ENCODE measurements at places on chromosomes 7 and 10.

DNA sequence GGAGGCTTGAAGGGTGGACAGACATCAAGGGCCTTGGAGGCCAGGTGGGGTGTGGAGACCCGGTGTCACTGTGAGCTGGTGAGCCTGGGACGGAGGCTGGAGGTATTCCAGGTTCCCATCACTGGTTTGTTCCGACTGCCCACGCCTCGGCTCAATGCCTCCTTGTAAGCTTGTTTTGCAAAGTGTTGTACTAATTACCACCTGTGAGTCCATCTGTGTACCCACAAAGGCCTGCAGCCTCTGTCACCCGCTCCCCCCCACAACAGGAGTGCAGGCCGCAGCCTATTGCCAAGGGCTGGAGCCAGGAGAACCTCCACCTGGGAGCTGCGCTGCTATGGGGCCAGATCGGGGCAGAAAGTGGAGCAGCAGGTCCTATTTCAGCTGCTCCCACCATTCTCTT is 521.8 kb upstream of the DPP6 start:
- DNase-seq = no peak

DNA sequence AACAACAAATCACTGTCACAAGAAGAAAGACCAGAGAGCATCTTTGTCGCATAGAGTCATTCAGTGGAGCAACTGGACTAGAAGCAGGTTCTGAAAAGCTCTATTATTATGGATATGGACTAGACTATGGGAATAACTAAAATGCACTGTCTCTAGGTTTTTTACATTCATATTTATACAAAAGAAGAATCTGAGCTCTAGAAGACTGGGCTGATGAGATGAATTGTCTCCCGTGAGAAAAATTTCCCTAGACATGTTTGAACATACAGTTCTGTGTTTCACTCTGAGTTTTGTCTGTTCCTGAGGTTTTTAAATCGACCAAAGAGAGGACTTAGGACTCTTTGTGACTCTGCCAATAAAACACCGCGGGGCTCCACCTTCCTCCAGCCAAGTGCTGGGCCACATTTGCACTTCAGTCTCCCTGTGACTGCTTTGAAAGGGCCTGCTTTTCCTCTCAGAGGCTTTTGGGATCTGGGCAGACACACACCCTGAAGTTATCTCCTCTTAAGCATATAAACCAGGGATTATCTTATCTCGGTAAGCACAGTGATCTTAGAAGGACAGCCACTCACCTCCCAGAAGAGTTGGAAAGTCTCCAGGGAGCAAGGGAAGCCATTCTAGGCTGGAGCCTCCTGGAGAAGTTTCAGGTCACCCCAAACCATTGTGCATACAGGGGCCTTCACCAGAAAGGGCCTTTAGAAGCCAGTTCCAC is 101.0 kb upstream of the JCAD start:
- no peak for DNase-seq

- no peak for DNase-seq
Observed at GRCh38 chr7:158651968-158652565, 52.5 kb downstream of the NCAPG2 start.

DNA sequence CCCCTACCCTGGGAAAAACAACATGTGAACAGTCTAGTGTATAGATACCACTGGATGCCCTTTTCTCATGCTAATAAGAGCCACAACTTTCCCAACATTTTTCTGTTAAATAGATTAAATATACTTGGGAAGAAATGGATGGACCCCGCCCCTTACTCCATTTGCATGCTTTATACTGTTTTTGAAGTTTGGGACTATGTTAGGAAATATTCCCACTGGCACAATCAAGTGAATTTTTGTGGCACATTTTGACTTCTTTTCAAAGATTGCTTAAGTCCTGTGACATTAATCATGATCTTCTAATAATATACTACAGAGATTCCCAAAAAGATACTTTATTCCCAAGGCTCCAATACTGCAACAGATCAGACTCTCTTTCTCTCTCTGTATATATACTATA is 216.6 kb downstream of the TWIST1 start:
- no peak for DNase-seq

DNA sequence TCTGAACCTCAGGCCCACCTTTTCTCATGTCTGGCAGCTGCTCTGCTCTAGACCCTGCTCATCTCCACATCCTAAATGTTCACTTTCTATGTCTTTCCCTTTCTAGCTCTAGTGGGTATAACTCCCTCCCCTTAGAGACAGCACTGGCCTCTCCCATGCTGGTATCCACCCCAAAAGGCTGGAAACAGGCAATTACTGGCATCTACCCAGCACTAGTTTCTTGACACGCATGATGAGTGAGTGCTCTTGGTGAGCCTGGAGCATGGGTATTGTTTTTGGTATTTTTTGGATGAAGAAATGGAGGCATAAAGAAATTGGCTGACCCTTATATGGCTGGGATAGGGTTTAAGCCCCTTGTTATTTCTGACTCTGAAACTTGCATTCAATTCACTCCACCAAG is 156.0 kb downstream of the EGFR start:
- DNase-seq = no peak

DNA sequence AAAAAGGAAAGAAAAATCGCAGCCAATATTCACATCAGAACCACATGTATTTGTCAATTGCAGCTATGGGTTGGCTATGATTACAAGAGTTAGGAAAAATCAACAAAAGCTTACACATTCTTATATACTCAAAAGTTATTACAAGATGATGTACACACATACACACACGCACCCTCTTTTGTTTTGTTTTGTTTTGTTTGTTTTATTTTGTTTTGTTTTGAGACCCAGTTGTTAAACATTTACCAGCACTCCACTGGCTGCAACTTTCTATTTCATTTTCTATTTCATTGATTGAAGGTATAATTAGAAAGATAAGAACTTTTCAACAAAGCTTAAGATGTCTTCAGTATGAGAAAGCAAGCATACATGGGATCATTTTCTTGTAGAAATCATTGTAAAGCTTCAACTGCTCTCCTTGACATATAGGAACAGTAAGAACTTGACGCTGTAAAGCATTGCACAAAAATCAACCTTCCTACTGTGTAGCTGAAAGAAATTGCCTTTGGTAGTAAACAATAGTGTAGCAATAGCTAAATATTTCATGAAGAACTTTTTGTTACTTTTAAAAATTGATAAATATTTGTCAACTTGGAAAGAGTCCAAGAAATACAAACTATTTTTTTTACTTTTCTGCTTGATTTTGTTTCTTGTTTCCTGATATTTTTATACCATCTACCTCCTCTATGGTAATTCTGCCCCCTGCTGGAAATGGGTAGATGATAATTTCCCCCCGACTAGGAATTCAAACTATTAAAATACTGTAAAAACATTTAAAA is 205.9 kb downstream of the MBL2 start:
- DNase-seq = no peak

DNA sequence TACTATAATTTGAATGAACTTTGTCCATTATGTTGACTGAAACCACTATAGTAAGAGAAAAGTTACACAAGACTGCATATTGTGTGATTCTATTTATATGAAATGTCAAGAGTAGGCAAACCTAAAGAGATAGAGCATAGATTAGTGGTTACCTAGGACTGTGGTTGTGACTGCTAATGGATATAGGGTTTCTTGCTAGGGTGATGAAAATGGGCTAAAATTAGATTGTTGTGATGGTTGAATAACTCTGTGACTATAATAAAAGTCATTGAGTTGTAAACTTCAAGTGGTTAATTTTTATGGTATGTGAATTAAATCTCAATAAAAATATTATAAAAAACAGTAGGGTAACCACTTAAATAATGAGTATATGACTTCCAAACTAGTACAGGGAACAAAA is 142.9 kb upstream of the AHR start:
- no peak for DNase-seq

DNA sequence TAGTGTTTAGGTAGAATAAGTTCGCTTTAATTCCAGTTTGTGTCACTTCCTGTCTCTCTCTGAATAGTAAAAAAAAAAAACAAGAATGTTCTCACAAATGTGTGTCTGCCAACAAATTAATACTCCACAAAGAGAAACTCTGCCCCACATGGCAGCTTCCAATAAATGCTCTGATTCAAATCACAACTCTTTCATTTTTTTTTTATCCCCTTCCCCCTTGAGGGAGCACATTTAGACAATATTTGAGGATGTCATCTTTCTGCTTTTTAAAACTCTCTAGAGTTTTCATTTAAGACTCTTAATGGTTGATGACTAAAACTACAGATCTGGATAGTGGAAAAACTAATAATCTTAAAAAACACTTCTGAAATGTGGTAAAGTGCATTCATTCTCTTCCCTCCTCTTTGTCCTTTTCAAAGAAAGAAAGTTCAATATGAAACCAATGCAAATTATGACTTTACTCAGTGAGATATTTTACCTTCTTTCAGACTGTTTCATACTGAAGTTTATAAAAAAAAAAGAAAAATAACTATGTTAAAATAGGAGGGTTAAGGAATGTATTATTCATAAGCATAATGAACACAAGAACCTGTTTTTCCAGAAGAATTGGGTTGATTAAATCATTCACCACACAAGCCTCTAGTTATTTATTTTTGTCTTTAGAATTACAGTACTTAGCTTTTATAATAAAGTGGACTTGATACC is 42.3 kb downstream of the ARID5B start:
- no peak for DNase-seq

DNA sequence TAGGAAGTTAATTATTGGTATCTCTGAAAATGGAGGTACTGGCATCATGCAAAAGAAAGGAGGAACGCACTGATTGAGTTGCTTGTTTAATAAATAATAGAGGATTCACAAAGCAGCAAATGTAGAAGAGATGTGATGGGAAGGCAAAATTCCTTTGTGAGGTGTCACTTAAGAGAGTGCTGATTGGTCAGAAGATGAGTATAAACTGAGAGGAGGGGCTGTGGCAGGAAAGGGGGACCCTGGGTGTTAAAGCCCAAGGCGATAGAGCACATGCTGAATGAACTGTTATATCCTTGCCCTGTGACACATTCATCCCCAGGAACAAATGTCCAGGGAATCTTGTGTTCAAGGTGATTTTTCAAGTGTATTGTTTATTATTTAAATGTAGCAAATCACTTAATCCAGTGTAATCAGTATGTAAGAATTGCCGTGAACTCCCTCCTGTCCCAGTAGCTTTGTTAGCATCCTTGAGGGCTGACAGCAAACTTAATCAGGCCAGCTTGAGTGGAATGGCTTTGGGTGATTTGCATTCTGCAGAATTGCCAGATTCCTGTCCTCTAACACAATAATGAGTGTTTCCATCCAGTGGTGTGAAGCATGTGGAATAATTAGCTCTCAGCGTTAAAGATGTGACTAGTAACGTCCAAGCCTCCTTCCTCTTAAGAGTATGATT is 111.9 kb downstream of the CHN2 start:
- no peak for DNase-seq

- DNase-seq = no peak
Observed at GRCh38 chr10:83673316-83673715, 466.0 kb upstream of the GHITM start.

- DNase-seq = no peak
Observed at GRCh38 chr10:33487014-33487776, 152.7 kb upstream of the NRP1 start.

DNA sequence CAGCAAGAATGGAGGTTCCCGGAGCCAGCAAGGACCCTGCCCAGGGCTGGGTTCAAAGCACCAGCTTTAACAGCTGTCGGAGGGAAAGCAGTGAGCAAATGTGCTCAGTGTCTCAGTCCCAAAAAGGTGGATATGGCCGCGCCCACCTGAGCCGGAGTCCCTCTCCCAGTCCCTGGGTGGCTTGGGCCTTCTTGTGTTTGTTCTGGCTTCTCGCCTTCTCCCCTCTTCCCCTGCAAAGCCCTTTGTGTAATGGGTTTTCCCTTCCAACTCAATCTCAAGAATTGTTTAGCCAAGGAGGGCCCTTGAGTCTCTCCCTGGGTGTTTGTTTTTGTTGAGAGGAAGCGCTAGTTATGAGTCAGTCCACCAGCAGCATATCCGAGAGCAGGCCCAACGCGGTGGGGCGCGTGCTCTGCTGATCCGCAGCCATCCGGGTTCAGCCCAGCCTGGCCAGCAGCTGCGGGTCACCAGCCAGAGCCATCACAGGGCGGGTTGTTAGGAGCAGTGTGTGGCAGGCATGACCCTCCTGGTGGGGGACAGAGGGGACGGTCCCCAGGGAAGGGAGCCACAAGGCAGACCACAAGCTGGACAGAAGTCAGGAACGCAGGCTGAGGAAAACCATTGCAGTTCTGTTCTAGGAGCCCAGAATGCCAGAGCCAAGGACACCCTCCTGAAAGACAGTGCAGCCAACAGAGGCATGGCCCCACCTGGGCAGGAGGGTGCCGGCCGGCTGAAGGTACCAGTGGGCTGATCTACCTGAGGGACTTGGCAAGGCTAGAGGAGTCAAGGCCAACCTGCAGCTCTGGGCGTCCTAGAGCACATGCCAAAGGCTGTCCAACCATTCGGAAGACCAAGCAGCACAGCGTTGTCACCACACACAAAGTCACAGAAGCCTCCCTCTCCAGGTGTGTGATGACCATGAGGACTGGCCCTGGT is 21.3 kb downstream of the CALML3 start:
- DNase-seq = no peak

DNA sequence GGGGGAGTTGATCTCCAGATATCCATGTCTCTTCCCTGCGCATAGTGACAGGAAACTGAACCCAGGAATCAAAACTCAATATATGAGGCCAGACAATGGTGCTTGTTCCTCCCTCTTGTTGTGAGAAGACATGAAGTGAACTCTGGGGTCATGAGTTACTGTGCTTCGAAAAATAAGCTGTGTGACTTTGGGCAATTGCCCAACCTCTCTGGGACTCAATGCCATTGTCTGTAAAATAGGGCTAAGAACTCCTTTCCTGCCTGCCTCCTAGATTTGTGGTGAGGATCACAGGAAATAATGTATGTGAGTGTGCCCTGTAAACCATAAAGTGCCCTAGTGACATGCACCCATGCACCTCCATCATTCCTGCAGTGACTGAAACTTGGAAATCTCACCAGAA is 48.4 kb downstream of the SYPL1 start:
- DNase-seq = no peak

DNA sequence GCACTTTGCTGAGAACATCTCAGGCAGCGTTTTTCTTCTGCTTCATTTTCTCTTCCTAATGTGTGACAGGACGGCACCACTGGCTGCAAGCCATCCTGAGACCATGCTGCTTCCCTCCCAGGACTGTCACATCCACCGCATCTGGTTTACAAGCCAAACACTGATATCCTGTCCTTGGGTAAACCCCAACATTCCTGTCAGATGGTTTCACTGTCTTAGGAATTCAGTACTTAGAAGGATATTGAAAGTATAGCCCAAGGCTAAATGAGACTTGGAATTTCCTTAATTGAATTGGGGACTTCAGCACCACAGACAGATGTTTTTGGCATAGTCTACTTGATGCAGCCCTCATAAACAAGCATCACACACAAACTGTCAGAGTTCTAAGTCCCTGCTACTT is 74.2 kb upstream of the PLXNA4 start:
- DNase-seq = no peak

DNA sequence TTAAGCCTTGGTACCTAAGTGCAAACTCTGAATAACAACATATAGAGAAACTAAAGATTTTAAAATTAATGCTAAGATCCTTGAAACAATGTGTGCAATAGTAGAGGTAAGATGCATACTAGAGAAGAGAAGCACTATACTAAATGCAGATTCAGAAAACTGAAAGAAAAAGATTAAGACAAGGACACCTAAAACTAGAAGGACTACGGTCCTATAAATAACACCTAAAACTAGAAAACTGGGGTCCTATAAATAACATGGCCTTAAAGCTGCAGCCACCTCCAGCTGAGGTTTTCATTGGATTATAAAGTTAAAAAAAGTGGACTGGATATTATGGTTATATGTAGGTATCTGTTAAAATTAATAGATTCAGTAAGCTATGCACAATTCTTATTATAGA is 320.9 kb downstream of the IPMK start:
- no peak for DNase-seq

GRCh38 chr7:83096065-83096580 is 66.6 kb downstream of the PCLO start:
- no peak for DNase-seq

- no peak for DNase-seq
Observed at GRCh38 chr7:4959893-4960292, 906 bp upstream of the MMD2 start.
